Activated T-cell treated with anti-CD3 and anti-CD28 coated beads, Interleukin-2, amount 50 U/mL, for 72 hours (primary cell): ENCODE measurements at places on chromosomes 13 and 19. TPM values are rescaled to one million over a fixed set of nuclear protein-coding genes. Genes with fewer than 3 reads are reported as not detected.

DNA sequence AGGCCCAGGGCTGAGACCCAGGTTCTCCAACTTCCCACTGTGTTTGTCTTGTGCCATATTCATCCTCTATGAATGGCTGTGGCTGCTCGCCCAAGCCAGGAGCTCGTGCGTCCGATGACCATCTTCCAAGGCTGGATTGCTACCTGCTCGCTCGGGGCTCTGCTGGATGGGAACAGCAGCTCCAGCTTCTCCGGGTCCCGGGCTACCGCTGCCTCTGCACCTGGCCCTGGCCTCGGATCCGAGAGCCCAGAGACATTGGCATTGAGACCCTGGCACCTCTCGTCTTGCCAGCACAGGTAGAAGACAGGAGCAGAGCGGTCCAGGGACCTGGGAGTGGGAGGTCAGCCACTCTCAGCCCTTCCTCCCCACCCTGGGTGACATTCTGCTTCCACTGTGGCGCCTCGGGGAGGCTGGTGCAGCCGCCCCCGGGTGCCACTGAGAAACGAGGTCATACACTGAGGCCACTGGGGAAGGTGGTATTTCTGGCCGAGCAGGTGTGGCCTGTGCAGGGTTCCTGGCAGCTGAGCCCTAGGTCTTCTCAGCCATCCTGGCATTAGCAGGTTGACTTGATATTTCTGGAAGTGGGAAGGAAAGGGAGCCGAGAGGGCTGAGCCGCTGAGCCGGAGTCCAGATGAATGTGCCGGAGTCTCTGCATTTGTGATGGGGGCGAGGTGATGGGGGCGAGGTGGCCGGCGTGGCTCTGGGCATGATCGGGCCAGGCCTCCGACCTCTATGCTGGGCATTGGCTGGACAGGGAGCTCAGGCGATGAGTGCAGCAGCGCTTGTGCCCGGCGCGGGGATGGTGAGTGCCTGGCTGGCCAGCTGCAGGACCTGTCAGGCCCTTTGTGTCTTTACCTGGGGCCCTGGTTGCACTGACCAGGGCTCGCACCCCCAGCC, 18.6 kb downstream of the NDUFB7 start:
- peaks cover 4% of the 10 kb centered on the region for H3K36me3 ChIP-seq
- DNase-seq, result no peak
- no peak overlapping the region for H3K27ac ChIP-seq
- no peak overlapping the region for H3K4me3 ChIP-seq
- H3K4me1 ChIP-seq, result peaks cover 50% of the 10 kb centered on the region

GRCh38 chr13:72218966-72219365, 352.0 kb upstream of the DACH1 start:
- no peak for DNase-seq
- H3K27me3 ChIP-seq, result no peaks in the 10 kb centered on the region
- H3K36me3 ChIP-seq, result no peaks in the 10 kb centered on the region
- H3K27ac ChIP-seq, result no peak overlapping the region

DNA sequence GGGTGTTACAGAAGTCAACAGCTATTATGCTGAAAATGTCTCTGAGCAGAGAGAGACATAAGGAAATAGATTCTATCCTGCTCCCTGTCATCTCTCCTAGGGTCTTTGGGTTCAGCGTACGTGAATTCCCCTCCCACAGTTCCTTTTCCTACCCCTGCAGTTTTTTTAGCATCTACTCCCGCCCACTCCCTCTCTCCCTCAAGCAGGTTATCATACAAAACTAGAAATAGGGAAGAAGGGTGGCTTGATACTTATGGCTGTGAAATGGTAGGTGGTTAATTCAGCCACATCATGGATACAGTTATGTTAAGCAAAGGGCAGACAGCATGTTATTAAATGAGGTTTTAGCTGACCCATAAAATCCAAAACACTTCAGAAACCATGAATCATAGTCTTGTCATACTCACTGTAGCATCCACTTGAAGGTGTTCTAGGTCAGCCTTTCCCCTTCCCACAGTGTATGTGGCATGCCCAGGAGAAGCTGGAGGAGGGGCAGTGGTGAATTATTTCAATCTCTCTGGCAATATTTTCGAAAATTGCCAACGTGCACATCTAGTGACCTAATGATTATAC, 236.8 kb upstream of the SERP2 start:
- H3K4me3 ChIP-seq, result no peak overlapping the region
- peaks cover 2% of the 10 kb centered on the region for H3K27me3 ChIP-seq
- peaks cover 20% of the 10 kb centered on the region for H3K4me1 ChIP-seq
- H3K36me3 ChIP-seq, result no peaks in the 10 kb centered on the region

- H3K4me3 ChIP-seq, result no peak overlapping the region
- no peak overlapping the region for H3K27ac ChIP-seq
- H3K36me3 ChIP-seq, result no peaks in the 10 kb centered on the region
Observed at GRCh38 chr13:109548374-109548773, 238.0 kb downstream of the IRS2 start.

GRCh38 chr19:15101479-15102082, 5.6 kb upstream of the SYDE1 start:
- no peak overlapping the region for H3K27ac ChIP-seq
- peaks cover 18% of the 10 kb centered on the region for H3K36me3 ChIP-seq
- no peak overlapping the region for H3K4me3 ChIP-seq
- H3K4me1 ChIP-seq, result peaks cover 2% of the 10 kb centered on the region
- peaks cover 9% of the 10 kb centered on the region for H3K27me3 ChIP-seq

DNA sequence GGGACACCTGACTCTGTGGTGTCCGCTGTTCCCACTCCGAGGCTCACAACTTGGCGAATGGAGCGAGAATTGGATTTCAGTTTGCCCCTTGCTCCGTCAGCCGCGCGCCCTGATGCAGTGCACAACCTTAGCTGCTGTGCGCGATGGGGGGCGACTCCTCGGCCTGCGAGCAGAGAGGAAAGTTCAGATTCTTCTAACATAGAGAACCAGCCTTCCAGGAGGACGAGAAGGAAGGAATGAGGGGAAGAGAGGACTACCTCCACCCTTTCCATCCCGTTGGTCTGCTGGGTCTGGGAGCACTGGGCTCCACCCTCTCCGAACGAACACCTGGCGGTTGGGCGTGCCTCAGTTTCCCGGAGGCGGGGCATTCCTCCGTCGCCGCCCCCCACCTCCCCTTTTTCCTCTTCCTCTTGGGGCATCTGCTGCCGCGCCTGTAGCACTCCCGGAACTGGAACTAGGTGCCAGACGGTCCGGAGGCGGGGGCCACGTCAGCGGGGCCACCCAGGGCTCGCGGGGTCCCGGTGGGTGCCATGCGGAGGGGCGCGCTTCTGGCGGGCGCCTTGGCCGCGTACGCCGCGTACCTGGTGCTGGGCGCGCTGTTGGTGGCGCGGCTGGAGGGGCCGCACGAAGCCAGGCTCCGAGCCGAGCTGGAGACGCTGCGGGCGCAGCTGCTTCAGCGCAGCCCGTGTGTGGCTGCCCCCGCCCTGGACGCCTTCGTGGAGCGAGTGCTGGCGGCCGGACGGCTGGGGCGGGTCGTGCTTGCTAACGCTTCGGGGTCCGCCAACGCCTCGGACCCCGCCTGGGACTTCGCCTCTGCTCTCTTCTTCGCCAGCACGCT, at the start of gene KCNK6:
Gene KCNK6, plus strand, starts transcription at position 425 of the 838 bp plus-strand sequence. Its CDS starts 106 bp downstream, at position 531.
- no peaks in the 10 kb centered on the region for H3K27me3 ChIP-seq
- peak within 1 kb of the TSS; percentile 23 for H3K27ac ChIP-seq
- H3K36me3 ChIP-seq, result no peaks in the 10 kb centered on the region
- H3K4me3 ChIP-seq, result peak within 1 kb of the TSS; percentile 90

DNA sequence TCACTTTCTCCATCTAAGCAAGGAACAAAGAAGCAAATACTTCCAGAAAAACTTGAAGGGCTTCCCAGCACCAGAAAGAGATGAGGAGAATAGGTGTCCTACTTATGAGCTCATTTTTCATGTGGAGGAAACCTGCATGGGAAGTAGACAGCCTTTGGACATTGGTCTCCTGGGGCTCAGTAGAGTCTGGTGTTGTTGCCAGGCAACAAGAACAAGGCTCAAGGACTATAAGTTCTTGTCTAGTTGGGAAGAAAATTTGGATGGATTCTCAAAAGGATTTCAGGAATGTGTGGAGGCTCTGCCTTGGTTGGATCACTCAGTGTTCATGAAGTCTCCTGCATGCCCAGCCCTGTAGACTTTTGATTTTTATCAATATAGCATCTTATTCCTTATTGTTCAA, 84.5 kb downstream of the MBNL2 start:
- H3K27me3 ChIP-seq, result no peaks in the 10 kb centered on the region
- peaks cover under 1% of the 10 kb centered on the region for H3K4me1 ChIP-seq
- H3K36me3 ChIP-seq, result peaks cover 3% of the 10 kb centered on the region
- H3K4me3 ChIP-seq, result no peak overlapping the region
- H3K27ac ChIP-seq, result no peak overlapping the region
- DNase-seq, result no peak

DNA sequence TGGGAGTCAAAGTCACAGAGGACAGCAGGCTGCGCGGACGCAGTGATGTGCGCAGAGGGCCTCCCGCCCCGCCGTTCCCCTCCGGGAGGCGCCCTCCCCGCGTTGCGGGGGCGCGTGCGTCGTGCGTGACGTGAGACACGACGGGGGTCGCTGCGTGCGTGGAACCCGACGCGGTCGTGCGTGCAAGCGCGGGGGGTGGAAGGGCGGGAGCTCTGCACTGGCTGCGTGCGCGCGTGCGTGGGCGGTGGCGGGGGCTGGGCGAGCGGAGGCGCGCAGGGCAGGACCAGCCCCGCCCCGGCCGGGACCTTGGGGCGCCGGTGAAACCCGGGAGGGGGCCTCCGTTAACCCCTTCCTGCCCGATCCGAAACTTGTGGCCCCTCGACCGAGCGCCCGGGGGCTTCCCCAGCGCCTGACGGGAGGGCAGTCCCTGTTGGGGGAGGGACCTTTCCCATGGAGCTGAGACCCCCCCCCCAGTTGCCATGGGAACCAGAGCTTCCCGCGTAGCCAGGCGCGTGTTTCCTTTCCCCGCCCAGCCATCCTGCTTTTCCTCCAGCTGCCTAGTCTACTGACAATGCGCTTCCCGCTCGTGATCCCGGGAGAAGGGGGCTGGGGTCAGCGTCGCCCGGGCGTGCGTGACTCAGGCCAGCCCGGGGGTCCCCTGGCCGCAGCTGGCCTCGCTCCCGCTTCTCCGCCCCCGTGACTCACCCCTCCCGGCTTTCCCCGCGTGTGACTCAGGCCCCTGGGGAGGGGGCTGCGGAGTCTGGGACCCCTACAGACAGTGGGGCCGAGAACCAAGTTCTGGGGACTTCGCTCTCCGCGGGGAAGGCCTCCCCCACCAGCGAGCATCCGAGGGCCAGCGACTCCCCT, 7.3 kb upstream of the HOOK2 start:
- H3K4me3 ChIP-seq, result peak overlapping the region; percentile 87
- H3K27ac ChIP-seq, result no peak overlapping the region
- DNase-seq, result peak; percentile 97

- no peak overlapping the region for H3K27ac ChIP-seq
- no peak for DNase-seq
- H3K4me3 ChIP-seq, result no peak overlapping the region
- H3K4me1 ChIP-seq, result peaks cover 15% of the 10 kb centered on the region
Observed at GRCh38 chr19:35890113-35890650, 10.2 kb downstream of the NFKBID start.

- H3K27me3 ChIP-seq, result peaks cover 13% of the 10 kb centered on the region
- H3K27ac ChIP-seq, result no peak overlapping the region
- no peak overlapping the region for H3K4me3 ChIP-seq
Observed at GRCh38 chr13:43274881-43275280, 251.5 kb downstream of the DNAJC15 start.

- no peak overlapping the region for H3K27ac ChIP-seq
- DNase-seq, result no peak
- H3K4me3 ChIP-seq, result no peak overlapping the region
- H3K27me3 ChIP-seq, result no peaks in the 10 kb centered on the region
- H3K4me1 ChIP-seq, result peaks cover 5% of the 10 kb centered on the region
- H3K36me3 ChIP-seq, result no peaks in the 10 kb centered on the region
Observed at GRCh38 chr19:18768997-18769891, 21.9 kb downstream of the COMP start.

GRCh38 chr13:58953638-58954037, 1210.1 kb downstream of the DIAPH3 start:
- H3K36me3 ChIP-seq, result no peaks in the 10 kb centered on the region
- H3K27me3 ChIP-seq, result no peaks in the 10 kb centered on the region
- no peak for DNase-seq
- no peaks in the 10 kb centered on the region for H3K4me1 ChIP-seq
- no peak overlapping the region for H3K4me3 ChIP-seq
- H3K27ac ChIP-seq, result no peak overlapping the region

- peaks cover 41% of the 10 kb centered on the region for H3K4me1 ChIP-seq
- H3K36me3 ChIP-seq, result peaks cover 9% of the 10 kb centered on the region
- H3K27ac ChIP-seq, result no peak overlapping the region
Observed at GRCh38 chr19:2627319-2627829, 75.1 kb downstream of the GNG7 start.

- DNase-seq, result no peak
- H3K27ac ChIP-seq, result no peak overlapping the region
- no peak overlapping the region for H3K4me3 ChIP-seq
- H3K4me1 ChIP-seq, result peaks cover 22% of the 10 kb centered on the region
Observed at GRCh38 chr19:1168572-1169410, 5.3 kb downstream of the SBNO2 start.

DNA sequence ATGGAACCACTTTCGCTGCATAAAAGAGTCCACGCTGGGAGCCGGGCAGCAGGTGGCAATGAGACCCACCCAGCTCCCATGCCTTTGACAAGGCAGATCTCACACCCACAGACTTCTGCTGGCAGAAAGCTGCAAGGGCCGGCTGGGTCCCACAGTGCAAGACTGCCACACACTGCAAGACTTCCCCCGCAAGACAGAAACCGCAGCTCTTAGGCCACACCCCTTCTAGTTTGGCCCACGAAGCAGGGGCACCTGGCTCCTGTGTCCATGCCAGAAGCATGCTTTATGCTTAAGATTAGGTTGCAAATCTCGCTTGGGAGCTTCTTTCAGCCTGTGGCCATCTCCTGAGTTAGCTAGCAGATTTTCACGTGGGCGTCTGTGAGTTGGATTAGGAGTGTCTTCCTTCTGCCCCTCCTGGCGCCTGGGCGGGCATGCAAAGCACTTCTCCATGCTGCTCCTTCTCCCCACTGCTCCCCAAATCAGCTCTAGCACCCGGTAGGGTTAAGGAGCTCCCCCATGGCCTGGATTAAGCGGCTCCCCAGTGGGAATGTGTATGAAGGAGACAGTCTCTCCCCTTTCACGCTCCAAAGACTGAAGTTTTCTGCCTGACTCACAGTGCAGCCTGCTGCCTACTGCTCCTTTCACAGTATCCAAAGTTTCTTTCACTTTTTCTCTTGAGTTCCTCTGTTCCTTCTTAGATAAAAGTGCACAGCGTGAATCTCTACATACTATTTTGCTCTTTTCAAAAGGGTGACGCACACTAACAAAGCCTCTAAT, 17.7 kb downstream of the GPC6 start:
- no peaks in the 10 kb centered on the region for H3K27me3 ChIP-seq
- H3K4me3 ChIP-seq, result no peak overlapping the region
- peaks cover 5% of the 10 kb centered on the region for H3K36me3 ChIP-seq
- H3K27ac ChIP-seq, result no peak overlapping the region
- H3K4me1 ChIP-seq, result no peaks in the 10 kb centered on the region

GRCh38 chr19:40616941-40617340, 15.8 kb downstream of the LTBP4 start:
- peaks cover 37% of the 10 kb centered on the region for H3K4me1 ChIP-seq
- peaks cover 24% of the 10 kb centered on the region for H3K36me3 ChIP-seq
- H3K4me3 ChIP-seq, result no peak overlapping the region
- no peaks in the 10 kb centered on the region for H3K27me3 ChIP-seq
- DNase-seq, result no peak

GRCh38 chr19:38706792-38707511, 37.3 kb downstream of the CAPN12 start:
- H3K27ac ChIP-seq, result no peak overlapping the region
- H3K36me3 ChIP-seq, result peaks cover 9% of the 10 kb centered on the region
- no peak for DNase-seq
- no peaks in the 10 kb centered on the region for H3K4me1 ChIP-seq
- H3K4me3 ChIP-seq, result no peak overlapping the region

The TMC4 gene
- total RNA-seq, result 0.63 TPM

The FAM124A gene
- 0.19 TPM for total RNA-seq

The RCBTB1 gene
- 26.9 TPM for total RNA-seq

The SGCG gene
- total RNA-seq, result not detected

The SH2D3A gene
- 24.5 TPM for total RNA-seq

The CEBPA gene
- 0.82 TPM for total RNA-seq

The KCNC3 gene
- 5.2 TPM for total RNA-seq
